ENCODE measurements at places on chromosomes 3 and 15.

DNA sequence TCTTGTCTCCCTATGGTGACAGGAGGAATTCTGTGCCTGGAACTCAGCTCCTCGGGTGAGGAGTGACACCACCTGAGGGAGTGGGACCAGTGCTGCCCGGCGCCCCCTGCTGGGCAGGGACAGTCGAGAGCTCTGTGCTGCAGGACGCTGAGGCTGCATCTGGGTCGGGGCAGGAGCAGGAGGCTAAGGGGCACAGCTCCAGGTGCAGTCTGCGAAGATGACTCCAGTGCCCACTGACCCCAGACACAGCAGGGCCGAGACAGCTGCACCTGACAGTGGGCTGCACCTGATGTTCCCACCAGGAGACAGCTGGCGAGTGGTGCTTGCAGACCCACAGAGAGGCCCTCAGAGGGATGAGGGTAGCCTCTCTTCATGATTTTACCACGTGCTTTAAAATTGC, 152.9 kb downstream of the ATP10A start:
- DNase-seq, result no peak

DNA sequence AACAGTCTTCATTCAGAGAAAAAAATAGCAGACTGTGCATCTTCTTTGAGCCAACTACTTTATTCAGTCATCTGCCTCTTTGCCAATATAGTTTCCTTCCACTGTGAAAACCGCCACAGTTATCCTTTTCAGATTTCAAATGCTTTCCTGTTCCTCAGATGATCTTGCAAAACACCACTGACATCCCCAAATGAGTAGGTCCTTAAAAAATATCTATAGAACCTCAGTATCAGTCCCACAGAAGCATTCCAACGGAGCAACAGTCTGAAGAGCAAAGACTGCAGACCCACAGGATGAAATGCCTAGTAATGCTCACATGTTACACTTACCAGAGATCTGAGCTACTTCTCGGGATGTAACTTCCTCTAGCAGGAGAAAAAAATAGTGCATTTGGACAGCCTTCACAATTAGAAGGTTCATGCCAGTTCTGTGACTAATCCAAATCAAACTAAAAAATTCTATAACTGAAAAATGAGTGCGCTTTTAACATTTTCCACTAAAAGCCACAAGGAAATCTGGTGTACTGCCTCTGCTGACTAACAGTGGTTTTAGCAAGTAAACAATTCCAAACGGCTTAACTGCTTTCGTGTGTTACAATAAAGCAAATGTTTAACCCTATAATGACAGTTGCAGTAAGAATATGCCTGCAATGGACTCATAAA, at the start of gene ANKRD28:
TSS of gene ANKRD28 (minus strand) at position 338 of the 662 bp plus-strand sequence. CDS start 1,458 bp downstream, outside the sequence.
- no peak for DNase-seq

- no peak for DNase-seq
Measured at GRCh38 chr3:57805674-57806073, 49.6 kb downstream of the SLMAP start.

- DNase-seq, result peak; percentile 58
Measured at GRCh38 chr3:119240591-119241434, at the start of gene B4GALT4. Gene B4GALT4 (minus strand): TSS chr3:119240878. CDS start chr3:119230099, 10,779 bp downstream.

- no peak for DNase-seq
Measured at GRCh38 chr15:48049736-48050135, 71.1 kb upstream of the SLC24A5 start.

- no peak for DNase-seq
Measured at GRCh38 chr15:70679919-70680231, 83.5 kb downstream of the UACA start.

DNA sequence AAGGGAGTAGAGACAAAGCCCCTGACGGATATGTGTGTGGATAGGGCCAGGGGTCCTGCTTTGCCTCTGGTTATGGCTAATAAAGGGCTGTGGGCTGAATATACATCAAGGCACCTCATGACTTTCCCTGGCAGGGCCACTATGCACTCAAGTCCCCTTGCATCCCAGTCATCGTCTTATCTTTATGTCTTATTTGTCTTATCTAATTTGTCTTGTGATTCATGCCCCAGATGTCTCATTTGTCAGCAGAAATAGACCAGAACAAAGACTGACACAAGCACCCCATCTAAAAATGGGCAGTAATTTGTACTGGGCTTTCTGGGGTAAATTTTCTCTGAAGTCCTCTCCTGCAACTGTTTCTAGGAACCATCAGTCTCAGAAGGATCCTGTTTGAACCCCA, 68.6 kb downstream of the ITGA11 start:
- no peak for DNase-seq

DNA sequence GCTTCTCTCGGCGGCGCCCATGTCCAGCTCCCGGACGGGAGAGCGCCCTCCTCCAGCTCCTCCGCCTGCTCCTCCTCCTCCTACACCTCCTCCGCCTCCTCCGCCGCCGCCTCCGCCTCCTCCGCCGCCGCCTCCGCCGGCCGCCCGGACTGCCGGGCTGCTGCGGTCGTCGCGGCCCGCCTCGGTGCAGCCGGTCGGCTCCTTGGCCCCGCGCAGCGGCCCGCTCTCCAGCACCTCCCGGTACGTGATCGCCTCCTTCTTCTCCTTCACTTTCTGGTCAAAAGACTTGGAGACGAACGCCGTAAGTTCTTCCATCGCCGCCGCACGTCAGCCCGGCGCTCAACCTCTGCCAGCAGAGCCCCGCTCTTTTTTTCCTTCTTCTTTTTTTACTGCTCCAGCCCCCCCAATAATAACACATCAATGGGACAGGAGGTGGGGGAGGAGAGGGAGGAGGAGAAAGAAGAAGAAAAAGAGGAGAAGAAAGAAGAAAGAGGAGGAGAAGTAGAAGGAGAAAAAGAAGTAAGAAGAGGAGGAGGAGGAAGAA, 438 bp downstream of the SHOX2 start:
- no peak for DNase-seq

- DNase-seq, result no peak
Measured at GRCh38 chr15:95119041-95119610, 887.8 kb downstream of the MCTP2 start.

DNA sequence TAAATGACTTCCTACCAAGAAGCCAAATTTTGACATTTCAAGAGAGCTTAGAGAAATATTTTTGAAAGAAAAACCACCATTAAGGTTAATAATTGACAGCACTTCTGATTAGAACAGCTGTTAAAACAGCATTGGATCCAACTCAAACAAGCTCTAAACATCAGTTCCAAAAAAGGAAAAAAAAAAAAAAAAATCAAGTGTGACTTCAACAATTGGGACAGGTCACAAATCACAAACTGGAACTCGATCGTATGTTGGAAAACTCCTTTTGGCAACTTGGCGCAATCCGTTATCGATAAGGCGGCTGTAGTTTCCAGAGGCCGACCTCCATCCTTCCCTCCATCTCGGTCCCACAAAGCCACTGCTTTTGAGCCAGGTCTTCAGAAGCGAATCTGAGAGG, 17.8 kb downstream of the TLE3 start:
- no peak for DNase-seq

- peak; percentile 30 for DNase-seq
Measured at GRCh38 chr3:23856286-23856685, 50.5 kb downstream of the UBE2E1 start.

DNA sequence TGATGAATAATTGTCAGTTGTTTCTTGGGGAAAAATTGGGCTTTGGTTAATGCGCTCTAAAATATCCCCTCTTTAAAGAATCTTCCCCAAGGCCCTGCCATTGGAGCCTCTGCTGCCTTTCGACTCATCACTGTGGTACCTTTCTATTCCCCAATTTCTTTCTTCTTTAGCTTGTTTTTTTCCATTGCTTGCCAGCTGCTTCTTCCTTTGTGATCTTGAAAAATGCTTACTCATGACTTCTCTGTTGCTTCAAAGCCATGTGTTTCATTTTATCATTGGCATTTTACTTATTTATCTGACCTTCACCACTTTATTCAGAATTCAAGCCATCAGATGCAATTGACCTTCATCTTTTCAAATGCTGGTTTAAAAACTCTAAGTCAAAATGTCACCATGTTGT, 84.4 kb downstream of the SV2B start:
- DNase-seq, result no peak

- DNase-seq, result no peak
Measured at GRCh38 chr3:23741036-23741706, 64.6 kb upstream of the UBE2E1 start.

DNA sequence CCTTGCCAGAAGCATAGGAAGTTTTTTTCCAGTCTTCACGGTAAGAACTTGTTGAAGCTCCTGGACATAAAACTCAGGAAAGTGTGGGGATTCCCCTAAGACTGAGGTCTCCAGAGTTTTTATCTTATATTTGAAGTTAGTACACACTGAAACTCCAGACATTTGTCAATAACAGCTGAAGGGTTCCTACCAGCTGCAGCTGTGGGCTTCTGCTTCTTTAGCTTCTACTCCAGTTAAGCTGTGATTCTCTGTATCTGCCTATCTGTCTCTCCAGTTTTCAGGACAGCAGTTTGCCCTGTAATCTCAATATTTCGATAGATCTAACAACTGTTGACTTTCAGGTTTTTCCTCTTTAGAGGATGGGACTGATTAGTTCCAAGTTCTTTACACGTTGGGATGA, 966.0 kb upstream of the SEMA6D start:
- DNase-seq, result no peak

- DNase-seq, result no peak
Measured at GRCh38 chr15:71207141-71207540, 91.9 kb downstream of the THSD4 start.

DNA sequence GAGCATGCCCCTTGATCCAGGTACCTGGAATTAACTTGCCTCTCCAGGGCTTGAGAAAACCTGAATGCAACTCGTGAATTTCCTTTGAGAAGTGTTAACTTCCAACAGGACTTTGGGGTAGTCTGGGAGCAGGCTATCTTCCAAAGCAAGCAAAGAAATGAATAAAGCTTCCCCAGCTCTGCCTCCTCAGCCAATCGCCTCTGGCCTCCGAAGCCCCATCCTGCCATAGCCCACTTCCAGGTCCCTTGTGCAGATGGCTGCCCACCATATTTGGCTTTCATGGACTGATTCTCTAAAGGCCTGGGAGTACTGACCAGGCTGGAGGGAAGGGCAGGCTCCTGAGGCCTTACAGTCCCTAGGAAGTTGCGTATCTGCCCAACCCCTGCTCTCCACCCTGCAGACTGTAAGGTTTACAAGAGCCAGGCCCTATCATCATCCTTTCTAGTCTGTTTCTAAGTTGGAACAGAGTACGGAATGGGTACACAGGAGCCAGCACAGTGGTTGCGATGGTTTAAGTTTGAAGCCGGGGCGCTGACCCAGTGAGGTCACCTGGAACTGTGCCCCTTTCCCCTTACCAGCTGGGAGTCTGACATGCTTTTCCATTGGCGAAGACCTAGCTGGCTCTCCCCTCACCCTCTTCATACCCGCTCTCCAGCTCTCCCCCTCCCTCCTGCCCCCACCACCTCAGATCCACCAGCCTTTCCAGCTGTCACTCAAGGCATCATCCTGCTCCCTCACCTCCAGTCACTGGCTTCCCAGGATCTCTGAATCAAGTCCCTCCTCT, 1.1 kb upstream of the PML start:
- DNase-seq, result no peak

- no peak for DNase-seq
Measured at GRCh38 chr15:38631119-38632075, 66.8 kb upstream of the RASGRP1 start.

Measured in NCI-H524 treated with DMSO at 0.1 percent for 48 hours (cell line).